ENCODE measurements at places on chromosomes 1 and 21.
A peak's percentile ranks its signal among the peaks of the same experiment; 100 is the strongest.

DNA sequence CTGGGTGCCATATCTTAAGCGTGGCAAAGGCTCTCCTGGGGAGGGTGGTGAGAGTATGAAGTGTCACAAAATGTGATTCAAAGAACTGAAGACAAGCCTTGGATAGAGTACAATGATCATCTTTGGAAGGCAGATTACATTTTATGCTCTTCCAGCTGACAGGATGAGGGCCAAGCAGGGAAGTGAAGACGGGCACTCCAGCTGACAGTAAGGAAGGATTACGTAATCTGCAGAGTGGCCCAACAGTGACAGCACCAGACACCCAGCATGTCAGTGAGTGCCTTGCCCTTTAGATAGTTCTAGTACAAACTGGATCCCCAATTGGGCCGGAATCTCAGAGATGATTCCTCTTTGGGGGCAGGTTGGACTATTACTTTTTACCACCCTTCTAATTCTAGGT, 52.7 kb downstream of the UBE2T start:
- DNase-seq, result no peak

DNA sequence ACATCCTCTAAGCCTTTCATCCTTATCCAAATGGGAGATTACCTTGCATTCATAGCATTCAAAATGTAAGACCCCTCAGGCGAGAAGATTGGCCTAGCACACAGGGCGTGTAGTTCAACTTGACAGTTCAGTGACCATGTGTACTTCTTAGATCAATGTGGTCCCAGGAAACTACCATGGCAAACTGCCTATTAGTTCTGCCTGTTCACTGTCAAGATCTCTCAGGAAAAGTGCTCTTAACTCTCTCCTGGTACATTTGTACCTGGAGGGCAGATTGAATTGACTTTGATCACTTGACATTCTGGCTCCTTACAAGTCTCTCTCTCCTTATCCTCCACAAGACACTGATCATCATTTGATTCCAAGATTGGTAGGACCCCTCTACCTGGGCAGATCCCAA, 122.4 kb downstream of the CDC7 start:
- no peak for DNase-seq

DNA sequence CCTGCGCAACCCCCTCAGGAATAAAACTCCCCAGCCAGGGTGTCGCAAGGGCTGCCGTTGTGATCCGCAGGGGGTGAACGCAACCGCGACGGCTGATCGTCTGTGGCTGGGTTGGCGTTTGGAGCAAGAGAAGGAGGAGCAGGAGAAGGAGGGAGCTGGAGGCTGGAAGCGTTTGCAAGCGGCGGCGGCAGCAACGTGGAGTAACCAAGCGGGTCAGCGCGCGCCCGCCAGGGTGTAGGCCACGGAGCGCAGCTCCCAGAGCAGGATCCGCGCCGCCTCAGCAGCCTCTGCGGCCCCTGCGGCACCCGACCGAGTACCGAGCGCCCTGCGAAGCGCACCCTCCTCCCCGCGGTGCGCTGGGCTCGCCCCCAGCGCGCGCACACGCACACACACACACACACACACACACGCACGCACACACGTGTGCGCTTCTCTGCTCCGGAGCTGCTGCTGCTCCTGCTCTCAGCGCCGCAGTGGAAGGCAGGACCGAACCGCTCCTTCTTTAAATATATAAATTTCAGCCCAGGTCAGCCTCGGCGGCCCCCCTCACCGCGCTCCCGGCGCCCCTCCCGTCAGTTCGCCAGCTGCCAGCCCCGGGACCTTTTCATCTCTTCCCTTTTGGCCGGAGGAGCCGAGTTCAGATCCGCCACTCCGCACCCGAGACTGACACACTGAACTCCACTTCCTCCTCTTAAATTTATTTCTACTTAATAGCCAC, 696 bp downstream of the TGFB2 start:
- DNase-seq, result peak; percentile 83

DNA sequence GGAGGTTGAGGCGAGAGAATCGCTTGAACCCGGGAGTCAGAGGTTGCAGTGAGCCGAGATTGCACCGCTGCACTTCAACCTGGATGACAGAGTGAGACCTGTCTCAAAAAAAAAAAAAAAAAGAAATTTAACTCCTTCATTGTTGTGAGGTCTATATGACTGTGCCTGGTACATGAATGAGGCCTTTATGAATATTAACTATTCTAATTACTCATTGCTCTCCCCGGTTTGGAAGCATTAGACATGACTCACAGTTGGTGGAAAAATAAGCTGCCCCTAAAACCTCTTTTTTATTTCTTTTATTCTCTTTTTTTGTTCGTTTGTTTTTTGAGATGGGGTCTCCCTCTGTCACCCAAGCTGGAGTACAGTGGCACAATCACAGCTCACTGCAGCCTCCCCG, 3.3 kb downstream of the NPPB start:
- DNase-seq, result no peak

GRCh38 chr1:1666526-1666925, 7.7 kb upstream of the CDK11B start:
- DNase-seq, result no peak

DNA sequence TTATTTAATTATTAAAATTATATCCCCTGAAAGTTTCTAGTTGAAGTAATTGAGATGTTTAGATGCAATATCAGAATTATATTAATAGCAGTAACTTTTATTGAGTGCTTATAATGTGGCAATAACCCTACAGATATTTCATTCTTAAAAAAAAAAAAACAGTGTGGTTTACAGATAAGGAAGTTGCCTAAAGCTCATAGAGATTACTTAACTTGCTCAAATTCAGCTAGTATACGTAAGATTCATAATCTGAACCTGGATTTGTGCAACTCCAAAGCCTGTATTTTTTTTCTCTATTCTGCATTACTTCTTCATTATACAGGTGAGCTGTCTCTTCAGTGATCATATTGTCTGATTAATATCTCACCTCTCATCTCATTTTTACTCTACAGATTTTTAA, 156.0 kb upstream of the PTBP2 start:
- DNase-seq, result no peak

DNA sequence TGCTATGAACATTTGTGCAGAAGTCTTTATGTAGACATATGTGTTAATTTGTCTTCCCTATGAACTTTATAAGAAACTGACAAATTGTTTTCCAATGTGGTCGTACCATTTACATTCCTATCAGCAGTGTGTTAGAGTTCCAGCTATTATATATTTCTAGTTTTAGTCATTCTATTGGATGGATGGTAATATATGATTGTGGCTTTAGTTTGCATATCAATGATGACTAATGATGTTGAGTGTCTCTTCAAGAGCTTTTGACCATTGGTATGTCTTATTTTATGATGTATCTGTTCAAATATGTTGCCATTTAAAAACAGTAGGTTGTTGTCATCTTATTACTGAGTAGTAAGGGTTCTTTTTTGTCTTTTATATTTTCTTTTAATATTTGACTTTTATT, 16.2 kb upstream of the ZNF326 start:
- DNase-seq, result no peak

- no peak for DNase-seq
Observed at GRCh38 chr21:40015818-40016217, 148.6 kb downstream of the PCP4 start.

DNA sequence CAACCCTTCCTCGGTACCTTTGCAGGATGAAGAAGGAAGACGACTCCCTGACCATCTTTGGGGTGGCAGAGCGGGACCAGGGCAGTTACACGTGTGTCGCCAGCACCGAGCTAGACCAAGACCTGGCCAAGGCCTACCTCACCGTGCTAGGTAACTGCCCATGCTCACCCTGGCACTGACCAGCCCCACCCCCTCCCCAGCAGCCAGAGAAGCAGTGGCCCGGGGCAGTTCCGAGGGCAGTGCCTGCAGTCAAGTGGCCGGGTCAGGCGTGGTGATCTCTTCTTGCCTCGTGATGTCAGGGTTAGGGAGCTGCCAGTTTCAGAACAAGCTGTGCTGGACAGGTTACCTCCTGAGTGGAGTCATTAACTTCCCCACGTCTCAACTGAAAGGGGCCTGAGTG, 66.4 kb upstream of the CNTN2 start:
- DNase-seq, result no peak

DNA sequence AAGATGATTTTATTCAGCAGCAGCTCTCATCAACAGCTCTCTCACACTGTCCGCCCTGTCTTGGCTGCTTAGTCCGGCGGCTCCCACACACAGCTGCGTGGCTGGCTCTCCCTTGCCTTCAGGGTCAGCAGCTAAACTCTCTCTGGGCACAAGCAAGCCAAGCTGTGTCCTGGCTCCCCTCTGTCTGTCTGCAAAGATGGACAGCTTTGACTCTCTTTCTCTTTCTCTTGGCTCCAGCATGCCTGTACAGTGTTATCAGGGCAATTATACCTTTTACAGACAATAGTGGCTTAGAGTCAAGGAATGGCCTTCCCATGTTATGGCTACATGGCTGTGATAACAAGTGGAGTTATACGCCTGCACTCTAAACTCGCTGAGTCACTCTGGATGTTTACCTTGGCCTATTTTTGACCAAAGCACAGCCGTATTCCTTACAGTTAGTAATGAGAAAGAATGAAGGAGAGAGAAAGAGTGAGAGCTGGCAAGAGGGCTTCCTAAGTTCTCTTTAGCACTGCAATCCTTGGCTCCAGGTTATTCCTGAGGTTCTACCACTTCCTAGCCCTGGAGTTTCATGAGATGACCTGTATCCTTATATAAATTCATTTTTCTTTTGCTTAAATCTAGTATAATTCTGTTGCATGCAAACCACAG, 59.9 kb upstream of the ZSWIM5 start:
- DNase-seq, result no peak

- no peak for DNase-seq
Observed at GRCh38 chr1:234875953-234876855, 252.4 kb downstream of the TOMM20 start.

- DNase-seq, result no peak
Observed at GRCh38 chr1:25811384-25812082, 8.2 kb upstream of the MTFR1L start.

DNA sequence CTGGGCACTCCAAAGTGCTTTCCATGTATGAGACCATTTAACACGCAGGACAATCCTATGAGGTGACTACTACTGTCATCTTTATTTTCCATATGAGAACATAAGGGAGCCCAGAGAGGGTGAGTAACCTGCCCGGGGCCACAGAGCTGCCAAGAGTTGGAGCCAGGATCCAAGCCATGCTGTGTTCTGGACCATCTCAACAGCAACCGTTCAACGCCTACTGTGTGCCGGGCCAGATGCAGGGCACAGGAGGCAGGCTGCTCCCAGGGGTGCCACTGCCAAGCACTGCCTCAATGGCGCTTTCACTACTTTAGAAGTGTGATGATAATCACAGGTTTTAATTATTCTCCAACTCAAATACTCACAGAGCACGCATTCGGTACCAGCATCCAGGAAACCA, 3.8 kb downstream of the ALDH4A1 start:
- DNase-seq, result no peak

DNA sequence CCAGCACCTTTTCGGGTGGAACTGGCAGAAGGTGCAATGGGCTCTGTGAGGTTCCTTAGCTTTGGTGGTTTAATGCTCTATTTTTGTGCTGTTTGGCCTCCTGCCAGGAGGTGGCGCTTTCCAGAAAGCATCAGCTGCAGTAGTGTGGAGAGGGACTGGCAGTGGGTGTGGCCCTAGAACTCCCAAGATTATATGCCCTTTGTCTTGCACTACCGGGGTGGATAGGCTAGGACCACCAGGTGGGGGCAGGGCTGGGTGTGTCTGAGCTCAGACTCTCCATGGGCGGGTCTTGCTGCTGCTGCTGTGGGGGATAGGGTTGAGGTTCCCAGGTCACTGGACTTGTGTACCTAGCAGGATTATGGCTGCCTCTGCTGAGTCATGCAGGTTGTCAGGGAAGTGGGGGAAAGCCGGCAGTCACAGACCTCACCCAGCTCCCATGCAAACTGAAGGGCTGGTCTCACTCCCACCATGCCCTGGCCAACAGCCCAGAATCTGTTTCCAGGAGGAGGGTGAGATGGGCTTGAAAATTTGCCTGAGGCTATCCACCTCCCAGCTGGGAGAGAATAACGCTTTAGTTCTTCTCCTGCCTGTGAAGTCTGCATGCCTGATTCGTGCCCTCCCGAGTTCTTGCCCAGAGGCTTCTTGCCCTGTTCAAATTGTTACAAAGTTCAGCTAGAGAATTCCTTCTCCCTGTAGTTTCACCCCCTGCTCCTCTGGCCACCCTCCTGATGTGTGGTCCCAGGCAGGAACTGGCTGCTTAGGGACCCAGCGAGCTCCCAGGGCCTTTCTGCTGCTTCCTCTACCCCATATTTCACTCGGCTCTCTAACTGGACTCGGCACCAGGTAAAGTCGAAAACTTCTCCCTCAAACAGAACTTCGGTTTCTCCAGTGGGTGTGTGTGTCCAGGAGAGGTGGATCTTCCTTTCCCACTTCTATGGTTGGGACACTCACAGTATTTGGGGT, 76.5 kb upstream of the BTG3 start:
- peak; percentile 75 for DNase-seq

DNA sequence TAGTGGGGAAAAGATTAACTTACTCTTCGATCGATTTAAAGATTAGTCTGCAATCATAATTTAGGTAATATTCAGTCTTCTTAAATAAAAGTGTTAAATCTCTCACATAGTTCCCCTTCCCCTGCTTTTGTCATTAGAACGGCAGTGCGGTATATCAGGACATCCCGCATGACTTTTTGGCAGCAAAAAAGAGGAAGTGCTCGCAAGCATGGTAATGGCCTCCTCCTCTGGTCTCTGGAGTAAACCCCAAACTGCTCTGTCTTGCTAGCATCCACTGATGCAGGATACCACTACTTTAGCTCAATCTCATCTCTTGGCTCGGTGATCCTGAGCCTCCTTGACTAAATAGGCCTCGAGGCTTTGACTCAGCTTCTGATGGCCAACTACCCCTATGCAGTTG, 78.7 kb upstream of the VAV3 start:
- no peak for DNase-seq

GRCh38 chr1:101507547-101507971, 270.7 kb downstream of the S1PR1 start:
- no peak for DNase-seq

GRCh38 chr1:116433275-116434257, 60.5 kb downstream of the ATP1A1 start:
- no peak for DNase-seq

DNA sequence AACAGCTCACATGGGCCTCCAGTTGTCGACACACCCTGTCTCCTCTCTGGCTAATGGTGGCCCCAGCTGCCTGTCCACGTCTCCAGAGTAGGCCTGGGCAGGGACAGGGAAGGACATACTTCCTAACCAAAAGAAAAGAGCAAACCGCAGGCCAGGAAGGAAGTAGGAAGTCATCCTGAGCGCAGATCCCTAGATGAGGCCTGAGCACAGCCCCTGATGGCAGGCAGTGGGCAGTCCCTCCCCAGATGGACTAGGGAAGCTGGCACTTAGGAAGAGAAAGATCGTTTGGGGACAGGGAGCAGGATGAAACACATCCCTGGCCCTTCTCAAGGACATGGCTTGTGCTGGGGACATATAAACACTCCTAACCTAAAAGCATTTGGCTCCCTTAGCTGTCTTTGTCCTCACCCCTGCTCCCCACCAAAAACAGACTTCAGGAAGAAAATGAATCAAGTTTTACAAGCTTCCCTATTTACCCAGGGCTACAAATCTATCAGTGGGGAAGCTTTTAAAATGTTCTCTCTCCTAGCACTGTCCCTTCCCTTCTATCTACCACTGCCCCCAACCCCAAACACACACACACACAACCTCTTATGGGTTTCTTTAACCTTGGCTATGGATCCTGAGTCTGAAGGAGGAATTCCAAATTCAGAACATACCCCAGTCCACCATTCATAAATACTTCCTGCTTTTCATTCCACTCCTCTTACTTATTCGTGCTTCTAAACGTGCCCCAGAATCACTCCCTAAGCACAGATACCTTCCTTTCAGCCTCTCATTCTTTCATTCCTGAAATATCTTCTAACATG, 21.1 kb downstream of the SSBP3 start:
- no peak for DNase-seq
